Neural progenitor cell (in vitro differentiated cells): ENCODE measurements at places on chromosomes 2 and 18. TPM values are rescaled to one million over a fixed set of nuclear protein-coding genes. Genes with fewer than 3 reads are reported as not detected.

Gene INHBB
- total RNA-seq = not detected in 2 replicates

Gene IL36B
- total RNA-seq = not detected in 2 replicates

Gene FSIP2
- total RNA-seq = 12.7 and 15.9 TPM in 2 replicates

Gene AOX1
- total RNA-seq = 5.7 and 6.2 TPM in 2 replicates

Gene DYNAP
- total RNA-seq = not detected in 2 replicates

Gene STEAP3
- 0.30 and 1.2 TPM in 2 replicates for total RNA-seq

Gene C2orf15
- 5.6 and 5.8 TPM in 2 replicates for total RNA-seq

Gene FSHR
- not detected in 2 replicates for total RNA-seq

Gene LGALSL
- 24.3 and 31.1 TPM in 2 replicates for total RNA-seq

Gene FOSL2
- total RNA-seq = 1.3 and 3.7 TPM in 2 replicates

Gene AGXT
- total RNA-seq = not detected in 2 replicates

Gene FAM237A
- not detected in 2 replicates for total RNA-seq

Gene ZCCHC2
- 5.5 and 8.9 TPM in 2 replicates for total RNA-seq

Gene ZNF396
- total RNA-seq = 1.4 and 2.2 TPM in 2 replicates

Gene IL1RL2
- total RNA-seq = not detected in 2 replicates

Gene SERPINB12
- not detected in 2 replicates for total RNA-seq

Gene INSIG2
- 22.7 and 32.2 TPM in 2 replicates for total RNA-seq

Gene STK39
- total RNA-seq = 18.5 and 23.8 TPM in 2 replicates

Gene TMEM150A
- 7.2 and 12.5 TPM in 2 replicates for total RNA-seq

Gene CABYR
- total RNA-seq = 12.0 and 14.2 TPM in 2 replicates

Gene SCTR
- not detected in 2 replicates for total RNA-seq

Gene CYBRD1
- total RNA-seq = 5.8 and 11.1 TPM in 2 replicates

Gene CRYGB
- 0.65 TPM in 1 of 2 replicates, not detected in the other for total RNA-seq

Gene MYL1
- total RNA-seq = not detected in 2 replicates

Gene CABLES1
- total RNA-seq = 2.8 and 3.7 TPM in 2 replicates

Gene SUPT7L
- 35.7 and 43.5 TPM in 2 replicates for total RNA-seq

Gene LIPG
- 3.7 and 13.2 TPM in 2 replicates for total RNA-seq

Gene COLEC12
- total RNA-seq = 2.0 and 2.1 TPM in 2 replicates

Gene LONRF2
- total RNA-seq = 0.34 and 0.37 TPM in 2 replicates

Gene SLC11A1
- total RNA-seq = 0.03 TPM in 1 of 2 replicates, not detected in the other

Gene STPG4
- total RNA-seq = not detected in 2 replicates

Gene SGPP2
- total RNA-seq = 0.11 and 0.34 TPM in 2 replicates

Gene SPOPL
- 13.3 and 19.8 TPM in 2 replicates for total RNA-seq

Gene SLC16A14
- 10.8 and 12.4 TPM in 2 replicates for total RNA-seq

Gene VAMP5
- not detected in 2 replicates for total RNA-seq

Gene ASB18
- total RNA-seq = not detected in 2 replicates

Gene TBR1
- 0.09 TPM in 1 of 2 replicates, not detected in the other for total RNA-seq

Gene ING5
- 38.2 and 49.0 TPM in 2 replicates for total RNA-seq

Gene CDH19
- total RNA-seq = not detected in 2 replicates

Gene BOLL
- total RNA-seq = not detected in 2 replicates
